Left lung (tissue), 14 donors: ENCODE measurements at places on chromosomes 4 and X. TPM values are rescaled to one million over a fixed set of nuclear protein-coding genes. Genes with fewer than 3 reads are reported as not detected.

GRCh38 chrX:28552322-28552721, 34.9 kb upstream of the IL1RAPL1 start:
- DNase-seq = no peak

- DNase-seq = no peak
These were observed 198.3 kb upstream of the FAT4 start for GRCh38 chr4:125116431-125116830.

- DNase-seq = no peak
These were observed 662 bp downstream of the UBA1 start for GRCh38 chrX:47194194-47194787.

GRCh38 chr4:5381961-5382441, 326.4 kb downstream of the EVC2 start:
- DNase-seq = no peak

GRCh38 chr4:129344058-129344457, 248.1 kb downstream of the C4orf33 start:
- DNase-seq = peak; percentile 67

DNA sequence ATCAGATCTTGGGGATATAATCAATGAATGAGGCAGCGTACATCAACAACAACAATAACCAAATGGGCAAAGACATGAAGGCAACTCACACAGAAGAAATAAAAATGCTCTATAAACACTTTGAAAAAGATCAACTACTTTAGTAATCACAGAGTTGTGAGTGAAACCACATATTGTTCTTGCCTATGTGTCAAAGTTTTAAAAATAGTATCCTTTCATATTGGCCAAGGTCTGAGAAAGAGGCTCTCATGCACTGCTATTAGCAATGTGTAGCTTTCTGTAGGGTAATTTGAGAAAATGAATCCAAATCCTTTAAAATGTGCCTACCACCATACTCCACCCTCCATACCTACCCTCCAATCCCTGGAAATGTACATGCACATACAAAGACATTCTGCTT, 25.0 kb downstream of the COQ2 start:
- DNase-seq = no peak

DNA sequence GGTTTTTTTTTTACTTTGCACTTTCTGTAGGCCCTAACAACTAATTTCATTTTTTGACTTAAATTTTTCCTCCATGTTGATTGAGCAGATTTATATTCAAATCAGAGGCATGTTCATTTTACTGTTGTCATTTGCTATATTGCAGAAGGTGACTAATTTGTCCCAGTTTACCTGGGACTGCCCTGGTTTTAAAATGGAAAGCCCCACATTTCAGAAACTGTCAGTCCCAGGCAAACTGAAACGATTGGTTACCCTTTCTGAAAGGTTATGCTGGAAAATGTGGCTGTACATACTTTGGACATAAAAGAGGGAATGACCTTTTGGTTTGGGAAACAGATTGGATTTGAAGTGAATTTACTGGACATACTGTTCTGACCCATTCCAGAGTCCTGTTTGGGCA, 160.0 kb downstream of the SPCS3 start:
- no peak for DNase-seq

- no peak for DNase-seq
These were observed 82.4 kb upstream of the LRPAP1 start for GRCh38 chr4:3614731-3614980.

- DNase-seq = no peak
These were observed 483.5 kb downstream of the ACTRT1 start for GRCh38 chrX:127568691-127569090.

DNA sequence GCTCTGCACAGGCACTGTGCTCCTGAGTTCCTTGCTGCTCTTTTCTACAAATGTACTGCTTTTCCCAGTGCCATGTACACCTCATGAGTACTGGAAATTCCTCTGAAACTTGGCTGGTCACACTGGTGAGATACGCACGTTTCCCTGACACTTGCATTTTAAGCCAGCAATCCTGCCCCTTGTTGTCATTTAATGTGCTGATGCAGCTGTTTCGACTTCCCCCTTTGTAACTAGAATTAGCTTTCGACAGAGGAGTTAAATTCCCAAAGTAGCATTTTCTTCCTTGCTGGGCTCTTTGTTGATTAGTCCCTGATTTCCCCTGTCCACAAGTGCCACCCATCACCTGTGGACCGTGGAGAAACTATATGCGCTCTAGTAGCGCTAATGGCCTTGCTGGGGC, 77.5 kb downstream of the IQCM start:
- no peak for DNase-seq

- DNase-seq = no peak
These were observed 36.0 kb downstream of the TRIML1 start for GRCh38 chr4:188175288-188175687.

Gene ACOT9
- polyA plus RNA-seq = 39.8 TPM

Gene MAGEB18
- polyA plus RNA-seq = not detected

Gene PARM1
- 54.5 TPM for polyA plus RNA-seq

Gene EXOC1L
- polyA plus RNA-seq = 0.36 TPM

Gene HMGN5
- polyA plus RNA-seq = 25.4 TPM
